ENCODE measurements at places on chromosomes 3 and 15. TPM values are rescaled to one million over a fixed set of nuclear protein-coding genes. Genes with fewer than 3 reads are reported as not detected.

ACTC1 gene
- total RNA-seq, result 0.62 TPM

FGF12 gene
- 3.9 TPM for total RNA-seq

GMPPB gene
- total RNA-seq, result 27.3 TPM

DALRD3 gene
- total RNA-seq, result 28.1 TPM

FGD5 gene
- total RNA-seq, result 85.0 TPM

CD96 gene
- 5.6 TPM for total RNA-seq

SLC15A2 gene
- total RNA-seq, result 63.6 TPM

AKAP13 gene
- total RNA-seq, result 443 TPM

CHDH gene
- total RNA-seq, result 17.3 TPM

HAPLN3 gene
- 2.7 TPM for total RNA-seq

TMC3 gene
- total RNA-seq, result not detected

KBTBD13 gene
- total RNA-seq, result not detected

ZNF501 gene
- total RNA-seq, result 4.8 TPM

FBXO45 gene
- total RNA-seq, result 7.3 TPM

CCDC9B gene
- 71.4 TPM for total RNA-seq

GHSR gene
- not detected for total RNA-seq

PLA2G4D gene
- not detected for total RNA-seq

CELF6 gene
- 5.7 TPM for total RNA-seq

ALPK3 gene
- total RNA-seq, result 14.0 TPM

ZNF662 gene
- 7.3 TPM for total RNA-seq
